ENCODE measurements at places on chromosomes 4 and X. TPM values are rescaled to one million over a fixed set of nuclear protein-coding genes. Genes with fewer than 3 reads are reported as not detected.

The NAP1L5 gene
- 1.2 TPM for total RNA-seq

The PRICKLE3 gene
- 5.5 TPM for total RNA-seq

DNA sequence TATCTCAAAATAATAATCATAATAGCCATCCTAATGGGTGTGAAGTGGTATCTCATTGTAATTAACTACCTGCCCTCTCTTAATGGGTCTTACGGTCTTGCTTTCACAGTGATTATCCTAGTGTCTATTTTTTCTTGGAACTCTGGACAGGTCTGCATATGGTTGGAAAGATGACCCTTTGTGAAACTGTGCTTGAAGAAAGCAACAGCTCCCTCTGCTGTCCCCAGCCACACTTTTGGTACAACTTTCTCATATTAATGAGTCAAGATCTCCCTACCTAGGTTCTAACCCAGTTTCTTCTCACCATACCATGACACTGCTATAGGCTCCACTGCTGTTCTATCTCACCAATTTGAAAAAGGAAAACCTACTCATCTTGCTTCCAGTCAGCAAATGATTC lies 2.4 kb downstream of the TFDP3 start:
- H3K27me3 ChIP-seq = no peaks in the 10 kb centered on the region
- no peak overlapping the region for H3K4me3 ChIP-seq
- H3K4me1 ChIP-seq = no peaks in the 10 kb centered on the region
- H3K36me3 ChIP-seq = no peaks in the 10 kb centered on the region
- no peak overlapping the region for H3K27ac ChIP-seq
- no peak for DNase-seq

- H3K27ac ChIP-seq = no peak overlapping the region
- no peaks in the 10 kb centered on the region for H3K36me3 ChIP-seq
- no peak overlapping the region for H3K4me3 ChIP-seq
- no peak for DNase-seq
- peaks cover 6% of the 10 kb centered on the region for H3K4me1 ChIP-seq
Measured at GRCh38 chrX:110163488-110163887, 154.4 kb downstream of the AMMECR1 start.

- no peak overlapping the region for H3K4me3 ChIP-seq
- no peaks in the 10 kb centered on the region for H3K36me3 ChIP-seq
- no peaks in the 10 kb centered on the region for H3K4me1 ChIP-seq
- no peak overlapping the region for H3K27ac ChIP-seq
- H3K27me3 ChIP-seq = no peaks in the 10 kb centered on the region
Measured at GRCh38 chr4:143369552-143369951, 32.9 kb downstream of the GAB1 start.
